Anterior cingulate cortex (tissue), 58 donors: ENCODE measurements at places on chromosomes 2 and 18.

GRCh38 chr18:7307030-7307429 lies 76.1 kb downstream of the LRRC30 start:
- DNase-seq = no peak

DNA sequence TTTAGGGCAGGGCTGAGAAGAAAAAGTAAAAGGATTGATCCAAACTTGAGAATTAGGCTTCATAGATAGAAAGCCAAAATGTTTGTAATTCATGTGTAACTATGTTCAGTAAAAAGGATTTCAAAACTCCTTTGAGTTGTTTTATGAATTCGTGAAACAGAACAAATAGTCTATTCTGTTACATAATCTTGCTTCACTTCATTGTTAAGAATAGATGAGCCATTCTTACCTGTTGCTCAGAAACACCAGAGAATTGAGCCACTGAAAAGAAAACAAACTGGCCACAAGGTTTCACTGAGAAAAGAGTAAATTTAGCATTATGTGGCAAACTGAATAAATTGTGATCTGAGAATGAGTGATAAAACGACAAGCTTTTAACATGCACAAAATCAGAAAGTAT lies 4.5 kb upstream of the ITPRID2 start:
- no peak for DNase-seq

- no peak for DNase-seq
Measured at GRCh38 chr2:29082804-29083495, 8.6 kb upstream of the PCARE start.

DNA sequence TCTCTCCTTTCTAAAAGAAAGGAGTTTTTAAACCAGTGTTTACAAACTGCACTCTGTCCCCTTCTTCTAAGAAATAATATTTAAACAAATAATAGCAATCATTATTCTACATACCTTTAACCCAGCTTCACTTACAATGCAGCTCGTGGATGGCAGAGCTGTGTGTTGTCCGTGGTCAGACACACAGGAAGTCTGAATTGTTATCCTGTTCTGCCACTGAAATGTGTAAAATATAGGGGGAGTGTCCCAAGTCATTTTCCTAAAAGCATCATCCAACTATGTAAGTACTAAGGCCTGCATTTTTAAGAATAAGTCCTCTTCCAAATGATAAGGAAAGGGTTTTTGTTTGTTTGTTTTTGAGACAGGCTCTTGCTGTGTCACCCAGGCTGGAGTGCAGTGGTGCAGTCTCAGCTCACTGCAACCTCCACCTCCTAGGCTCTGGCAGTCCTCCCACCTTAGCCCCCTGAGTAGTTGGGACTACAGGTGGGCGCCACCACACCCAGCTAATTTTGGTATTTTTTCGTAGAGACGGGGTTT lies 2.7 kb upstream of the PPP4R1 start:
- no peak for DNase-seq

DNA sequence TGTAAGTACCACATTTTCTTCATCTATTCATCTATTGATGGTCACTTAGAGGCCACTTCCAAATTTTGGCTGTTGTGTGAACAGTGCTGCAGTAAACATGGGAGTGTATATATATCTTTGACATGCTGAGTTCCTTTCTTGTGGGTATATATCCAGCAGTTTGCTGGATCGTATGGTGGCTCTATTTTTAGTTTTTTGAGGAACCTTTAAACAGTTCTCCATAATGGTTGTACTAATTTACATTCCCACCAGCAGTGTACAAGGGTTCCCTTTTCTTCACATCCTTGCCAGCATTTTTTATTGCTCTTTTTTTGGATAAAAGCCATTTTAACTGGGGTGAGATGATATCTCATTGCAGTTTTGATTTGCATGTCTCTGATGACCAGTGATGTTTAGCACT lies 7.3 kb upstream of the ATP5MC3 start:
- no peak for DNase-seq
